ENCODE measurements at places on chromosomes 6 and 20.

DNA sequence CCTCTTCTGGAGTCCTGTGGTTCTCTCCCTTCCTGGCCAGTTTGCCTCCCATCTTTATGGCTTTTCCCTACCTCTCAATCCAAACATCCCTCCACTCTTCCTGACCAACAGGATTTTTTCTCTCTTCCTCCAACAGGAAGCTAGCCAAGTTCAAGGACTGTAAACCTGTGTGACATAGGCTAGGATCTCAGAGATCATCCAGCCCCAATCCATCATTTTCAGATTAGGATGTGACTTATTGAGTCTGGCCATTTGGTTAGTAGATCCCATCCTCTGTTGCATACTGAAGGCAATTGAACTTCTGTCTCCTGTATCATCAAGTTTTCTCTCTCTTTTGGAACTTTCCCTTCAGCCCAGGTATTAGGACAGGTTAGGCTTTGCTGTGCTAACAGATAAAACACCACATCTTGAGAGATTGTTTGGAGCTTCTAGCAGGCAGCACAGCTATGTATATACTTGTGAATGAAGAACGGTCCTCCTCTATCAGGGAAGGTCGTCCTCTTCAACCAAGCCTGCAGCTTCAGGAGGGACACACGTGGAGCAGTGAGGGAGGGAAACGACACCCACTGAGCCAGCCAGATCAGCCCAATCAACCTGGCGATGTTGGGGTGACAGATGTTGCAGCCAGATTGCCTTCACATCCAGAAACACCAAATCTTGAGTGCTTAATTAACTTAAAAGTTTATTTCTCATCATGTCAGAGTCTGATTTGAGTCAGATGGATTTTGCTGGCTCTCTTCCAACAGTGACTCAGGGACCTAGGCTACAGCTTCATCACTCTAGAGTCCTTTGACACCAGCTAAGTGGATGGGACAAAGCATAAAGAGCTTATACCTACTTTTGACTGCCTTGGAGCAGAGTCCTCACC is 106.8 kb downstream of the GJA10 start:
- ATAC-seq = no peak

DNA sequence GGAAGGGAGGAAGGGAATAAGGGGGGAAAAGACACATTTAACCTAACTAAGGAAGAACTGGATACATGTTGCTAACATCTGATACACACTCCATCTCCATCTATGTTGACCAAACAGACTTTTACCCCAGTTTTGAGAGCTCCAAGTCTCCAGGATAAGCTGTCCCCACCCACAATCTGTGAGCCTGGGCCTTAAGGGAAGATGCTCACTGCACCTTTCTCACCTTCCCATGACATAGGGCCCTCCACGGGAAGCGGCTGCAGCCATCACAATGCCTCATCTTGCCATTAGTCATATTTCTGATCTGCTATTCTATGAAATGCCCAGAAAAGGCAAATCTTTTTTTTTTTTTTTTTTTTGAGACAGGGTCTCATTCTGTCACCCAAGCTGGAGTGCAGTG is 126.6 kb upstream of the SALL4 start:
- no peak for ATAC-seq

- no peak for ATAC-seq
Observed at GRCh38 chr20:34089655-34090345, 22.2 kb downstream of the EIF2S2 start.

DNA sequence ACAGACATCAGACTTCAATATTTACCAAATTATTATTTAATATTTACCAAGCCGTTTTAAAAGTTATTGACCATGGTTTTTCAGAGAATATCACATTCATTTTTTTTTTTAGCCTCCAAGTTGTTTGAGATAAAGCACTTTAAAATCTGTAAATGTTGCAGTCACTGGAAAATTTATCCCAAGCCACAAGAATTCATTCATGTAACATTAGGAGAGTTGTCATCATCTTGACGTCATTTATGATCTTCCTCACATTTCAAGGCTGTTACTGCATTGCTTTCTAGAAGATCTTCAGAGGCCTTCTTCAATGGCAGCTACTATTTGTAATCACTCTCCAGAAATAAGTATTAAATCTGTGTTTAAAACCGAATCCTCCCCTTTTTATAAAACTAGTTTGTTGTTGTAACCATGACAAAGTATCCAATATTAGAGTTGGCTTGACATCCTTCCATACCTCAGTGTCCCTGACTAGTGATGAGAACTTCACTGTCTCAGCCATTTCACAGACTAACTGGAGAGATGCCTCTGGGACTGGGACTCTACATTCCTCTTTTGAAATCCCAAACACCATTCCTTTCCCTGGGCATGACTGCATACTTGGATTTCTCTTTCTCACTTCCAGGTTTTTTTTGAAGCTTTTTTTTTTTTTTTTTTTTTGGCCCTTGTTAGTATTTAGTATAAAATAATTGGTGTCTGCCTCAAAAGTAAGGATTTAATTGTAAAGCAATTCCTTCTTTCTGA is 100.1 kb downstream of the ZFAND3 start:
- peak; percentile 30 for ATAC-seq

Data from SK-N-SH treated with all-trans-retinoic acid at 6 μM for 48 hours (cell line).